GOT3 (cell line): ENCODE measurements at places on chromosomes 11 and 22.

- no peak for DNase-seq
Observed at GRCh38 chr11:83493917-83494316, 207.8 kb upstream of the CCDC90B start.

GRCh38 chr11:100734743-100735527 is 47.8 kb downstream of the ARHGAP42 start:
- DNase-seq, result no peak

- DNase-seq, result no peak
Observed at GRCh38 chr22:30245985-30246813, at the start of gene LIF. LIF (minus strand) TSS chr22:30246759; CDS start chr22:30246695, 64 bp downstream.

- no peak for DNase-seq
Observed at GRCh38 chr11:4138497-4138896, 43.9 kb downstream of the RRM1 start.

DNA sequence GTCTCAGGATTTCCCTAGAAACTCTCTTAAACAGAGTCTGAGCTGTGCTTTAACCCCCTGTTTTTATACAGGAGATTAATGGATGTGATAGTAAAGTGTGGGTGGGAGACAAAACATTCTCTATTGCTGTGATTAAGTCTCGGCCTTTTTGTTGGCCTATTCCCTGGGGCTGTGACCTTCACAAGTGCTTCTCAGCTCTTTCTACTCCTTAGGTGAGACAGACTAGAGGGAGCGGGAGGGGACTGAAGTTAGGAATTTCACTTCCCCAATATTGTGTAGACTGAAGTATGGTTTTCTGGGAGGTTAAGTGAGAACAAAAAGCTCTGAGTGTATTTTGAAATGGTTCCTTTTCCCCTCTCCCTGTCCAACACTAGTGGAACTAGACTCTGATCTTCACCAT is 29.8 kb upstream of the OR8B8 start:
- DNase-seq, result no peak

GRCh38 chr11:119432484-119433357 is 9.7 kb upstream of the THY1 start:
- no peak for DNase-seq

GRCh38 chr11:94655956-94656355 is 88.8 kb downstream of the PIWIL4 start:
- DNase-seq, result no peak

DNA sequence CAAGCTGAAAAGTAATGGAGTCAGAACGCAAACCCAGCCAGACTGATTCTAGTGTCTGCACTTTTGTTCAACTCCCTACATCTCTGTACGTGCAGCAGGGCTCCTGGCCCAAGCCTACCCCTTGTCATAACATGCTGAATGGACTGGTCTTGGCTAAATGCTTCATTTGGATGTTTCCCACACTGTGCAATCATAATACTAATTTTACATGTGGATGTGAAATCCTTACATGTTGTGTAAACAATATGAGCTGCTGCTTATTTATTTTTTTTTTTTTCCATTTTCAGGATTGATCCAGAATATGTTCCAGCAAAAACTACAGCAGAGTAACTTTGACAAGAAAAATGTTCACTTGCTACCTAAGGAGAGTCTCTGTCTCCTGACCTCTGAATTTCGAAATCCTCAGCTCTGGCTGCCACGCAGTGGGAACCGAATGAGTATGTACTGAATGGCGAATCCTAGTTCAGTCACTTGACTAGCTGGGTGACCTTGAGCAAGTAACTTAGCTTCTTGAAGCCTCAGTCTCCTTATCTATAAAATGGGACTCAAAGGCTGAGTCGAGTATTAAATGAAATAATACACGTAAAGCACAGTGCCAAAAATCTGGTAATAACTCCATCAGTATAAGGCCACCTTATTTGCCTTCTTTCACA is 133.4 kb downstream of the EHF start:
- DNase-seq, result no peak

GRCh38 chr11:68032003-68032402 is 1.5 kb downstream of the NDUFS8 start:
- no peak for DNase-seq

- DNase-seq, result no peak
Observed at GRCh38 chr11:119623682-119624081, 105.3 kb downstream of the NECTIN1 start.

- no peak for DNase-seq
Observed at GRCh38 chr11:114187173-114187572, 109.0 kb upstream of the NNMT start.

- DNase-seq, result no peak
Observed at GRCh38 chr11:126523441-126524205, 168.1 kb downstream of the ST3GAL4 start.
